ENCODE measurements at places on chromosomes 16 and 17. TPM values are rescaled to one million over a fixed set of nuclear protein-coding genes. Genes with fewer than 3 reads are reported as not detected.

The KRTAP2-1 gene
- total RNA-seq, result not detected

The TOX3 gene
- total RNA-seq, result 39.2 TPM

The ZP2 gene
- total RNA-seq, result not detected

- DNase-seq, result no peak
These were observed 21.9 kb upstream of the SSTR2 start for GRCh38 chr17:73142872-73143381.

GRCh38 chr17:41965694-41966462 is 717 bp upstream of the CNP start:
- DNase-seq, result no peak
